T-helper 2 cell (primary cell): ENCODE measurements at places on chromosomes 4 and X.

- DNase-seq, result no peak
Observed at GRCh38 chr4:7845493-7846128, 94.0 kb downstream of the AFAP1 start.

- no peak for DNase-seq
Observed at GRCh38 chrX:112148397-112148796, 65.8 kb upstream of the TRPC5 start.

GRCh38 chr4:117326091-117326490 lies 240.7 kb upstream of the TRAM1L1 start:
- no peak for DNase-seq

DNA sequence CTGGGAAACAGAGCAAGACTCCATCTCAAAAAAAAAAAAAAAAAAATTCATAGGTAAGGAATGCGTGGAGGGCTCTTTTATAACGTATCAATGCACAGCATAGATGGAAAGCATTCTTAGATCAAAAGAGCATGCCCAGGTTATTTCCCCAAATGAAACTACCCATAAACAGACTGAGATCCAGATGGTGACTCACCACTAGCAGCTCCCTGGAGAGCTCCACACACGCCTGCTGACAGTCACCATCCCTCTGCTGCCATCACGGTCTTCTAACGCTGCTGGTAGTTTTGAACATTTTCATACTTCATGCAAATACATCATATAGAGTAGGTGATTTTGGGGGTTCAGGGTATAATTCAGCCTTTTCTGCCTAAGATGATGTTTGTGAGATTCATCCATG lies 136.9 kb downstream of the ASMT start:
- DNase-seq, result no peak

DNA sequence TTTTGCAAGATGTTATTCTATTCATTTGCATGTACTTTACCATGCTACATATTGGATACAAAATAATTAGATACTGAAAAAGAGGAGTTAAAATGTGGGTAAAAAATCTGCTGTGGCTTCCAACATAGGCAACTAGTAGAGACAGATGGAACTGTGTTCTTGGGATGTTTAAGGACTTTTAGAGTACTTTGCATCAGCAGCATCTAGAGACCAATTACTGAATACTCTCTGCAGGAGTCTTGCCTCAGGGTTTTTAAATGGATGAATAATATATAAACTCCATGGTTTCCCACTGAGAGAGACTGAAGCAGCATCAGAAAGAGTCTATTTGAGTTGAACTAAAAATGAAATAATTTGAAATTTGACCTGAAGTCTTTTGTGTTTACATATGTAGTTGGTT lies 676.7 kb downstream of the GALNTL6 start:
- no peak for DNase-seq

GRCh38 chrX:13716905-13717304 lies 17.5 kb downstream of the TRAPPC2 start:
- DNase-seq, result no peak

DNA sequence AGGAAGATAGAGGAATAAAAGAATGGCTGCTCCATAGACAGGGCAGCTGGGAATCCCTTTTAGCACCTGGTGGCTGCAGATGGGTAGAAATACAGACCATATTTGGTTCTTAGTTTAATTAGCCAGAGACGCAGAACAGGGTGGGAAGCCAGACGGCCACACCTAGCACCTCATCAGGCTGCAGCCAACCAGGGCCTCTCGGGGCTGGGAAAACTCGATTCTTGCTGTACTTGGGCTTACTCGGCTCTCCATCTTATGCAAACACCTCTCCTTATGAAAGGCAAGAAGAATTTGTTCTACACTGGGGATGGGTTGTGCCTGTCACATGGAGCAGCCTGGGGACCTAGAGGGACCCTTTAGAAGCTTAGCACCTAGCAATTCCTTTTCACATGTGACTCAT lies 19.7 kb downstream of the IRAK1 start:
- DNase-seq, result no peak

- DNase-seq, result no peak
Observed at GRCh38 chrX:121546317-121546716, 498.9 kb downstream of the GLUD2 start.

- DNase-seq, result no peak
Observed at GRCh38 chr4:59698041-59698440, 1502.1 kb upstream of the ADGRL3 start.

- peak; percentile 32 for DNase-seq
Observed at GRCh38 chrX:123648028-123648810, 84.6 kb downstream of the THOC2 start.

DNA sequence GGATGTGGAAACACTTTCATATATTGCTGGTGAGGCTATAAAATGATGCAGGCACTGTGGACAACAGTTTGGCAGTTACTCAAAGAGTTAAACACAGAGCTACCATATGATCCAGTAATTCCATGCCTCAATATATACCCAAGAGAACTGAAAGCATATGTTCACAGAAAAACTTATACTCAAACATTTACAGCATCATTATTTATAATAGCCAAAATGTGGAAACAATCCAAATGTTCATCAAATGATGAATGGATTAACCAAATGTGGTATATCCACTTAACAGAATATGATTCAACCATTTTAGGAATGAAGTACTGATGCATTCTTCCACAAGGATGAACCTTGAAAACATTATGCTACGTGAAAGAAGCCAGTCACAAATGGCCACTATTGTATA lies 603.8 kb downstream of the IQCM start:
- DNase-seq, result no peak

- no peak for DNase-seq
Observed at GRCh38 chrX:106042296-106042695, 3.8 kb upstream of the SERPINA7 start.
